ENCODE measurements at places on chromosomes 16 and 17. TPM values are rescaled to one million over a fixed set of nuclear protein-coding genes. Genes with fewer than 3 reads are reported as not detected.

GRCh38 chr16:12356632-12357340 is 380.3 kb downstream of the SNX29 start:
- no peak for DNase-seq

DNA sequence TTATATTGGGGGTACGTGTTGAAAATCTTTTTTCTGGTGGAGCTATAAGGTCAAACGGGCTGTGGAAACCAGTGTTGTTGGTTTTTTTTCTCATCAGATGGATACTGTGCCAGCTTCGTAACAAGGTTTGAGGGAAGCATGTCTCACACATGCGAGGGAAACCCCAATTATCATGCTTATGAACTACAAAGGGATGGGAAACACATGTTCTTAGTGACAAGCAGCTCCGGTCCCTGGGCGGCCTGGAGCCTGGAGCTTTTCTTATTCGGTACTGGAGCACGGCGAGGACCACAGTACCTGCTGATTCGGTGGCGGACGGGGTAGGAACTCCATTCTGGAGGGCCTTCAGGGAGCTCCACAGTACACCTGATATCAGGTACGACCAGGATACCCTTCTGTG is 12.5 kb downstream of the SLC43A2 start:
- no peak for DNase-seq

GRCh38 chr17:46125831-46126230 is 67.4 kb downstream of the KANSL1 start:
- DNase-seq: no peak

DNA sequence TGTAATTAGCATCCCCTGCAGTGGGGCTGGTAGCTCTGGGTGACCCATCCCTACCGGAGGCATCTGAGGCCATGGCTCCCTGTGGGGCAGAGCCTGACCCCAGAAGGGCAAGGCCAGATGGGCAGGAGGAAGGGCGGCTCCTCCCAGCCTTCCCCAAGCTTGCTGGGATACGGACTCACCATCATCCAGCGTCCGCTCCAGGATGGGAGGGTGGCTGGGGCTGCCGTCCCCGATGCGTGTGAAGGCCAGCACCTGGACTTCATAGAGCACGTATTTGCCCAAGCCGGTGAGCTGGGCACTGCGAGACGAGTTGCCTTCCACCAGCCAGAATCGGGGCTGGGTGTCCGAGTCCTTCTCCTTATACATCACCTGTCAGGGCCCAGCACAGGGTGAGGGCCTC is 81.6 kb upstream of the CDC42EP4 start:
- no peak for DNase-seq

GRCh38 chr16:87327798-87328495 is 10.8 kb upstream of the C16orf95 start:
- DNase-seq: no peak

- no peak for DNase-seq
Observed at GRCh38 chr16:86522634-86523033, 12.3 kb downstream of the FOXF1 start.

- no peak for DNase-seq
Observed at GRCh38 chr16:12327971-12328726, 351.6 kb downstream of the SNX29 start.

DNA sequence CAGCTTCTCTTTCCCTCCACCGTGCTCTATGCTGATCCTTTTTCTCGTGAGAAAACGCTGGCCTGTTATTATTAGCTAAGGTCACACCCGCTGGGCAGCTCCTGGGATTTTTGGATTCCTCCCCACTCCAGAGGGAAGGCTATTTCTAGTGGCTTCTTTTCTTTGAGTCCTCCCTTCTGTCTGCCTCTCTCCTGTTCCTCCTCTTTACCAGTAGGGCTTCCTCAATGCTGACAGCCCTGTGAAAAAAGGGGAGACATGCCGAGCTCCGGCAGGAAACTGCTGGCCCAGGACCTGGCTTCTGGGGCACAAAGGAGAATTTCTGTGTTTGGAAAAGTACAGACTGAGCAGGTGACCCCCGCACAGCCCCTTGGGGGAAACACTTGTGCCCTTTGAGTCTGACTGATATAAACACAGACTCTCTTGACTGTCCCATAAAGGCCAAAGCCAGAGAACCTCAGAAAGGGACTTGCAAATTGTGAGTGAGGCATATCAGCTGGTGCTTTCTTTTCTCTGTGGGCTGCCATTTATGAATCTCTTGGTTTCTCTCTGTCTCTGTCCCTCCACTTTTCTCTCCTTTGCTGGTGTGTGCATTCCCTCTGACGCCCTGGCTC is 14.0 kb upstream of the RNF135 start:
- no peak for DNase-seq

- DNase-seq: peak; percentile 33
Observed at GRCh38 chr17:1562176-1562643, 382 bp downstream of the PITPNA start.

- DNase-seq: no peak
Observed at GRCh38 chr16:48511071-48511540, 98.9 kb downstream of the N4BP1 start.

KRT9 gene
- total RNA-seq: not detected

ITGAL gene
- not detected for total RNA-seq

KCTD19 gene
- 1.1 TPM for total RNA-seq

SPAG5 gene
- 147 TPM for total RNA-seq

SMURF2 gene
- 32.5 TPM for total RNA-seq

CCL16 gene
- not detected for total RNA-seq

COQ9 gene
- total RNA-seq: 46.8 TPM
